ENCODE measurements at places on chromosomes 11 and 22.

DNA sequence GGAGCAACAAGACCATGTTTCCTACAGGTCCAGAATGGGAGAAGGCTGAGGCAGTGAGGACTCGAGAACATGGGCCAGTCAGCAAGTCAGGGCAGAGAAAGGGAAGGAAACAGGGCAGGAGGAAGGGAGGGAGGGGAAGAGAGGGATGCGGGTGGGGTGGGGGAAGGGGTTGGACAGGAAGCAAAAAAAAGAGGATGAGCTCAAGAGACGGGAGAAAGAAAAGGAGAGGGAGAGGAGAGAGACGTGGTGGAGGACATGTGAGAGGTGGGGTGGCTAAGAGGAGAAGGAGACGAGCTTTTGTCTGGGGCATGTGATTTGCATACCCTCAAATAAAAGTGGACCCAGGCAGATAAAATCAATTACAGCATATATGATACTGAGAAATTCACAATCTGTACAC, 389.5 kb upstream of the B3GAT1 start:
- no peak for DNase-seq

DNA sequence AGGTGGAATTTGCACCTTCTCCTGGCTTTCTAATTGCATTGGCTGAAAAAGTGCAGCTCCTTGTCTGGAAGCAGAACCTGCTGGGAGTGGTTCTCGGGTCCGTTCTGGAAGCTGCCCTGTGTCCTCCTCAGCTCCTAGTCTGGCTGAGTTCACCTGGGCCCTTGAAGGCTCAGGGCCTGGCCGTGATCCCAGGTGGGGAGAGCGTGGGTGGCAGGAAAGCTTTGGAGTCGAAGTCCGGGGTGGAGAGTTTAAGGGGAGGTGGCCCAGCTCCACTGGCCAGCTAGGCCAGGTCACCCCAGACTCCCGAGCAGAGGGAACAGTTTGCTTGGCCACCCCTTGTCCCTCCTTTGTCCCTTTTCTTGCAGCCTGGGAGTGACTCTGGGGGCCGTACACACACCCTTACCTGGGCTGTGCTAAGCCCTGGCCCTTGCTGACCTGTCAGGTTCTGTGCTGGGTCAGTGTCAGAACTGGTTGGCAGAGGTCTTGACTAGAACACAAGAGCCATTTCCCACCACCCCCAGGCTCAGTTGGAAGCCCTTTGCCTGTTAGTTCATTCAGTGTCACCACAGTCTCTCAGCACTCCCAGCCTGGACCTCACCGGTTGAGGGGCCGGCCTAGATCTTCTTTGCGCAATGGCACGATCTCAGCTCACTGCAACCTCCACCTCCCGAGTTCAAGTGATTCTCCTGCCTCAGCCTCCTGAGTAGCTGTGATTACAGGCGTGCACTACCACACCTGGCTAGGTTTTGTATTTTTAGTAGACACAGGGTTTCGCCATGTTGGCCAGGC, 37.3 kb downstream of the LRP5 start:
- no peak for DNase-seq

GRCh38 chr11:83070044-83070701, 1.5 kb downstream of the RAB30 start:
- DNase-seq, result no peak

GRCh38 chr11:35711173-35711910, 48.8 kb downstream of the TRIM44 start:
- DNase-seq, result no peak

- no peak for DNase-seq
Observed at GRCh38 chr11:38672445-38672844, 2074.4 kb upstream of the RAG2 start.

DNA sequence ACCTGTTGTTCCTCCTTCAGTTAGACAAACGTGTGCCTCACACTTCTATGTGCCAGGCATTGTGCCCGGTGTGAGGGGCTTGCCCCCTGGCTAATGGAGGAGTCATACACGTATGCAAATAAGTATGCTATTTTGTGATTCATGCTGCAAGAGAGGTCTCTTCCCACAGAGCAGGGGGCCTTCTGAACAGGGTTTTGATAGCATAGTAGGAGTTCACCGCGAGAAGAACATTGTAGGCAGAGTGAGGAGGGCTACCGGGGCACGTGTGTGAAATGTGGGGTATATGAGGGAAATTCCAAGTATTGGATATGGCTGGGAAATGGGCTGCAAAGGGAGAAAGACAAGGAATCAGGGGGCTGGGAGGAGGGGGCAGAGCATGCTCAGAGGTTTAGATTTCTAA, 84.5 kb downstream of the NECTIN1 start:
- no peak for DNase-seq

DNA sequence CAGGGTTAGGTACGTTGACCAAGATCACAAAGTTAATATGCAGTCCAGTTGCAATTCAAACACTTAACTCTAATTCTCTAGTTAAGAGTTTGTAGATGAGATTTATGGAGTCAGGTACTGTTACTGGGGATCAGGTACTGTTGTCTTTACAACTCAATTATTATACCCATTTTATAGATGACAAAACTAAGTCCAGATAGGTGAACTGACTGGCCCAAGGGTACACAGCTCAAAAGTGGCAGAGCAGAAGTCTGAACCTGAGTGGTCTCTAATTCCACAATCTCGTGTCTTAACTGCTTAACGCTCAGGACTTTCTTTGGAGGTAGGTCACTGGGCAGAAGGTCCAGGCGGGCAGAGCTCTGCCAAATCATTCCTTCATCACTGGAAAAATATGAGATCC, 77.5 kb downstream of the DSCAML1 start:
- no peak for DNase-seq

GRCh38 chr11:111357150-111358037, 21.7 kb downstream of the POU2AF1 start:
- DNase-seq, result no peak

DNA sequence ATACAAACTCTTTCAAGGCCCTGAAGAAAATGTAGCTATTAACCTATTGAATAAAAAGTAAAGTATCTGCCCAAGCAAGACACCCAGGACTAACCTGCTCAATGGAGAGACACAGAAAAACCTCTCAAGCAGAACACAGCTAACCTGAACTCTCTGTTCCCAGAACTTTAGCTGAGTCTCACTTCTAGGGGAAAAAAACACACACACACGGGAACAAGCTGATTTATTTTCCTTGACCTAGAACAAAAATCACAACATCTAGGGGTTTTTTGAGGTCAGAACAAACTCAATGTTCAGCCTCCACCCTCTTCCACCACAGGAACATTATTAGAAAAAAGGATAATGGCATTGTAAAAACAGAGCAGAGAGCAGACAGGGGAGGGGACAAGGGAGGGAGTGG, 121.6 kb downstream of the BBOX1 start:
- no peak for DNase-seq

- DNase-seq, result no peak
Observed at GRCh38 chr11:100632941-100633452, 54.1 kb upstream of the ARHGAP42 start.

DNA sequence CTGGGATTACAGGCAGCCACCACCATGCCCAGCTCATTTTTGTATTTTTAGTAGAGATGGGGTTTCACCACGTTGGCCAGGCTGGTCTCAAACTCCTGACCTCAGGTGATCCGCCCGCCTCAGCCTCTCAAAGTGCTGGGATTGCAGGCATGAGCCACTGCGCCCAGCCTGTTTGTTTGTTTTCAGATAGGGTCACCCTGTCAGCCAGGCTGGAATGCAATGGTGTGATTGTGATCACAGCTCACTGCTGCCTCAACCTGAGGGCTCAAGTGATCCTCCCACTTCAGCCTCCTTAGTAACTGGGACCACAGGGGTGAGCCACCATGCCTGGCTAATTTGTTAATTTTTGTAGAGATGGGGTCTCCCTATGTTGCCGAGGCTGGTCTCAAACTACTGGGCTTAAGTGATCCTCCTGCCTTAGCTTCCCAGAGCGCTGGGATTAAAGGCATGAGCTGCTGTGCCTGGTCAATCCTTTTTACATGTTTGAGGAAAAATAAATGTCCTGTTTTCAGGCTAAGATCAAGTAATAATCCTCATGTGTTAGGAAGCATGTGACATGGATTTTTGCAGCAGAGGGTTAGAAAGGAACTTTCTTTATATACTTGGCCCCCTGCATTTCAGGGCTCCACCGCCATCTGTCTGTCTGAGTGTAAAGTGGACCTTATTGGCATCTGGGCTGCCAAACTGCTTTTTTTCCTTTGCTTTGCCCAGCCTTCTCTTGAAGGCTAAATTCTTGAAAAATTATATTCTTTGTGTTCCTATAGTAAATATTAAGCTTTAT, 4.8 kb upstream of the SLC3A2 start:
- no peak for DNase-seq

DNA sequence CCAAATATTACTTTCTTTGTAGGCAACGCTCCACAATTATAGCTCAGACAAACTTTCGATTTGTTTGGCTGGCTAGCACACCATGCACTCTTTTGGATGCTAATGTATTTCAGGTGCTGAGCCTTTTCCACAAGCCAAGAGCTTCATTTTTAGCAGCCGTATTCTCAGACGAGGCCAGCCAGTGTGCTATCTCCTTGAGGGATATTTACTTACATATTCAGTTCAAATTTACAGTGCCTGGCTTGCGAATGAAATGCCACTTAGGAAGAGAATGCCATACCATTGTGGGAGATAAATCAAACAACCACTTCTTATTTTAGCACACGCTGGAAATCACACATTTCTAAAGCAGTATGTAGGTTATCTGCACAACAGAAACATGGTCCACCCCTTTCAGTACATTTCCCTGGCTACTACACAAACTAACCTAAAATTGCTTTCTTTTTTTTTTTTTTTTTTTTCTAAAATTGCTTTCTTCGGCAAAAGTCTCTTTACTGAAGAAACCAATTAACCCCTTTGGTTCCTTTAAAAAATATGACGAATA, 236.9 kb downstream of the CADM1 start:
- no peak for DNase-seq

DNA sequence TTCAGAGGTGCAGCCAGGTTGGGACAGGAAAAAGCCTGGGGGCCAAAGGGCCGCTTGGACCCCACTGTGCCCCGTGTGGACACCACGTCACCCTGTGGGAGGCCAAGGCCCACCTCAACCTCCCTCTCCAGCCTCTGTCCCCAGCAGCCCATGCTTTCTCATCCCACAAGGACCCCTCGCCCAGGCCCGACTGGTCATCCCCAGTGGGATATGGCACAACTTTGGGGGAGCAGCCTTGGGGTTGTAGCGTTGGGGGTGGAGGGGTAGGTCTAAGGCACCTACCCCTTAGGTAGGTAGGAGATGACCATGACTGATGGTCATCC, 44.0 kb downstream of the IGF2 start:
- no peak for DNase-seq

GRCh38 chr11:21622995-21623394, 569.9 kb upstream of the ANO5 start:
- no peak for DNase-seq

- no peak for DNase-seq
Observed at GRCh38 chr11:28242596-28242995, 134.4 kb downstream of the METTL15 start.

- no peak for DNase-seq
Observed at GRCh38 chr11:59822989-59823566, 12.5 kb upstream of the MRPL16 start.

GRCh38 chr11:17385926-17386325, 2.5 kb downstream of the KCNJ11 start:
- DNase-seq, result no peak

- no peak for DNase-seq
Observed at GRCh38 chr11:41522391-41522790, 62.9 kb upstream of the LRRC4C start.

GRCh38 chr11:128555606-128556005, 31.8 kb downstream of the ETS1 start:
- no peak for DNase-seq

DNA sequence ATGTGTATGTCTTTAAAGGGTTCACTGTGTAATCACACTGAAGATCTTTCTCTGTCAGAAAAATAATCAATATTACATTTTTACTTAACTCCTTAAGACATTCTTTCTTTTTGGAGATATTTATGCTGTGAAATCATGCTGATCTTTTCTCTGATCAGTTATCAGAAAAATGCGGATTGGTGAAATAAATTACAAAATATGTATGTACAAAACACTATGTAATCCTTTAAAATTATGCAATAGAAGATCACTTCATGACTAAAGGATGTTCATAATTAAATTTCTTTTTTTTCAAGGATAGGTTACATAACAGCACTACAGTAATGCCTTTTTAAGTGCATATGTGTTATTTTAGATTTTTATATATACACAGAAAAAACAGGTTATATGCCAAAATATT, 24.7 kb downstream of the BTBD10 start:
- DNase-seq, result no peak

DNA sequence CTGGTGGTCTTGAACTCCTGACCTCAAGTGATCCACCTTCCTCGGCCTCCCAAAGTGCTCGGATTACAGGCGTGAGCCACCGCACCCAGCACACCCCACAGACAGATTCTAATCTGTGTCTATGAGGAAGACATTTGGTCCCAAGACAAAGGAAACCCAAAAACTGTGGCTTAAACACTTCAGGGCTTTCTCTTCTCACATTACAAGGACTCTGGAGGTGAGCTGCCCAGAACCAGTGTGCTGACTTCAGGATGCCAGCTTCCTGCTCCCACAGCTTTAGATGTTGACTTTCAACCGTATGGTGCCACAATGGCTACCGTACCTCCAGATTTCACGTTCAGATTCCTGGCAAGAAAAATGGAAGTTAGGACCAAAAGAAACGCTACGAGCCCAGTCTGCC, 32.2 kb upstream of the SYT7 start:
- DNase-seq, result no peak

- no peak for DNase-seq
Observed at GRCh38 chr11:101010899-101011298, 118.7 kb downstream of the PGR start.

- DNase-seq, result no peak
Observed at GRCh38 chr11:132343445-132344175, 973.2 kb downstream of the NTM start.

- DNase-seq, result no peak
Observed at GRCh38 chr11:107357877-107358276, 99.7 kb downstream of the CWF19L2 start.

DNA sequence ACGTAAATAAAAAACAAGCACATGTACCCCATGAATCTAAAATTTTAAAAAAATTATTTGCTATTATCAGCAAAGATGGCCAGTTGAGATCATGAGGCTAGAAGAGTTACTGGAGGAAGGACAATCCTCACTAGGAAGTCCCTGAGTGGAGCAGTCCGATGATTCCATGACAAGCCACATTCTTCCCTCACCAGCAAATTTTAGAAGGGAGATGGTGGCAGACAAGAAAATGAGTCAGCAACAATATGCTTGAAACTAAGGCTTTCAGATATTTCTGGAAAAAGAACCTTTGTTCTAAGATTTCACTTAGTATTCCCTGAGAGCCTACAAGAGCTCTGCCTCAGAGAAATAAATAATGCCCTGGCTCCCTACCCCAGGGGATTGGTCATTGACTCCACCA, 34.9 kb downstream of the P4HA3 start:
- no peak for DNase-seq

All from stimulated activated CD4-positive, alpha-beta T cell treated with anti-CD3 and anti-CD28 coated beads, Interleukin-15, amount 100 ng/mL, for 48 hours (primary cell).